GM03348 (cell line): ENCODE measurements at places on chromosomes 2 and 18.

GRCh38 chr2:1759611-1759930 lies 15.3 kb upstream of the PXDN start:
- no peak for DNase-seq

GRCh38 chr18:22465859-22466457 lies 48.2 kb upstream of the CTAGE1 start:
- peak; percentile 88 for DNase-seq

DNA sequence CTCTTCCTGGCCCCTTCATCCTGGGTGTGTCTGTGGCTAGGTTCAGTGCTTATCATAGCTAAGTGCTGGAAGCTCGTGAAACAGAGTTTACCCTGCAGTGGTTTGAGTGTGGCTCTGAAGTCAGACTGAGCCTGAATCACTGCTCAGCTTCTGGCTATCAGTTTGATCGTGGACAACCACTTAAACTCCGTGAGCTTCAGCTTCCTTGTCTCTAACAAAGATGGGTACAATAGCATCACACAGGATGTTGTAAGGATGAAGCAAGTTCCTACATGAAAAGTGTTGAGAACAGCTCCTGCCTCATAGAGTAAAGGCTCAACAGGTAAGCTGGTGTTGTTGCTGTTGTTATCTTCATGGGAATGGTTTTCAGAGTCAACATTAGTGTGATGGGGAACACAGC lies 210.3 kb downstream of the CLIP4 start:
- no peak for DNase-seq

DNA sequence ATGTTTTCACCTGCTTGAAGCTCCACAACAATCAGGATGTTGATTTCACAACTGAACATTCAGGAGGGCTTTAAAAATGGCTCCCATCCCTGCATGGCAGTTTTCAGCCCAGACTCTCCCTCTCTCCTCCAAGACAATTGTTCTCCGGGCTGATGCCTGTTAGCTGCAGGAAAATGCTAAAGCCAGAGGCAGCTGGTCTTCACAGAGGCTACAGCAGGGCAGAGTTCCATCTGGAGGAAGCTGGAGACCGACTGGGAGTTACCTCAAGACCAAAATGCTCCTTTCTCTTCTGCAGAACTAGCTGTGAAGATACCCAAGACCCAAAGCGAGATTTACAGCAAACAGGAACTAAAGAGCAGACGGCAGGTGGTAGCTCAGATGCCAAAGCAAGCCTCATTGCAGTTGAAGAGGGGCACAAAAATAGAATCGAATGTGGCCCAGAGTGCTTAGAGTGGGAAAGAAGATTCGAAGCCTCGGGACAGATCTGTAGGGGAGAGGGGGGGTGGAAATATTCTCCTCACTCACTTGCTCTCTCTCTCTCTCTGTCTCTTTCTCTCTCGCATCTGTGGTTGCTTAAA lies 423.6 kb downstream of the ZNF521 start:
- no peak for DNase-seq

DNA sequence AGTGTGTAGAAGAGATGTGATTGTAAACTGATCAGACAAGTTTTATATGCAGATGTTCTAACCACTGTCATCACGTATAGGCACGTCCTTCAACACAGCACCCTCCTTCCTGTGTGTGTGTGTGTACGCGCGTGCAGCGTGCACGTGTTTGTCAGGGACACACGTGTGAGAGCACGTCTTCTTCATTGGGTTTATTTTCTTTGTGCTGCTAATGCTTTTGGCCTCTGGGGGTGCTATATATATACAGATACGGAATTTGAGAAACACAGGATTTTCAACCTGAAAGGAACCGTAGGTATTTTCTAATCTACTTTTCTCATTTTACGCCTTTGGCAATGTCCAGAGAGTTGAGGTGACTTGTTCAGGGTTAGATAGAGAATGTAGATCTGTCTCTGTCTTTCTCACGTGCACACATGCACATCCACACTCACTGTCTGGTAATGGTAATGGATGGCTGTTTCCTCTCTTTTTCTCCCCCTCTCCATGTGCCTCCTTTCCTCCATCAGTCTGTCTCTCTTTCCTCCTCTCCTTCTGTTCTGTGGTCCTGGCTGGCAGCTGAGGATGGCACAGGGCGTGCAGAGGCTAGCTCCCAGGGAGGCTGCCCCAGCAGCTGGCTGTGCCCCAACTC lies 13.4 kb upstream of the CELF4 start:
- peak; percentile 48 for DNase-seq

GRCh38 chr18:71986351-71987050 lies 557.6 kb downstream of the CBLN2 start:
- no peak for DNase-seq

- DNase-seq = no peak
Measured at GRCh38 chr2:224363281-224363680, 38.6 kb downstream of the FAM124B start.

DNA sequence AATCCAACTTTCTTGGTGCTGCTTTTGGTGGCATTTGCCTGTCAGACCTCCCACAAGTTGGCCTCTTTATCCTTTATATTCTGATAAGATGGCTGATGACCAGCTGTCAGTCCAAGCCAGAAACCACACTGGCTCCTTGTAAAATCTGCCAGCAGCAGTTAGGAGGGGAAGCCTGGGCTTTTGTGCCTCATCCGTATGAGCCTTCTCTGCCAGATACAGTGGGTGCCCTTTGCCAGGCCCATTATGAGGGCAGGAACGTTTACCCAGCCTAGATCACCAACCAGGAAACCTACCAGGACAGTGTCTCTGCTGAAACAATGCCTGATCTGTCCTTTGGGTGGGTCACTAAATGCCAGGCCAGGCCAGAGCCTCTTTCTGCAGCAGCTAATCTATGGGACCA lies 202.9 kb upstream of the SP5 start:
- DNase-seq = no peak

DNA sequence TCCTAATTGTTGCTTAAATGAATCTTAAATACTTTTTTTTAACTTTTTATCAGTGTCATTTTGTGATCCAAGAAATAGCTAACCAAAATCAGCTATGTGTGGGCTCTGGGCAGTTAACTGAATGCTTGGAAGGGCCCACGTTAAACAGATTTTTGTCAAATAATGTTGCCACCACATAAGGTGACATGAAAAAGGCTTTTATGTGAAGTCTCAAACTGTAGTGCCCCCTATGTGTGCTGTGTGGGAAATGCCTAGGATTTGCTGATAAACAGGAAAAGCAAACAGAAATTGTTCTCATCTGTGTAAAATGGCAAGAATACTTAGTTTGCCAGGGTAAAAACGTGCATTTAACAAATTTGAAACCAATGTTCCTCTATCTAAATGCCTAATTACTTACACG lies 242.2 kb downstream of the ZNF516 start:
- DNase-seq = no peak

- no peak for DNase-seq
Measured at GRCh38 chr2:240806006-240806405, 14.0 kb downstream of the KIF1A start.

- DNase-seq = no peak
Measured at GRCh38 chr2:164515734-164516133, 105.5 kb downstream of the GRB14 start.

GRCh38 chr2:240155745-240156390 lies 15.4 kb upstream of the OTOS start:
- DNase-seq = no peak

DNA sequence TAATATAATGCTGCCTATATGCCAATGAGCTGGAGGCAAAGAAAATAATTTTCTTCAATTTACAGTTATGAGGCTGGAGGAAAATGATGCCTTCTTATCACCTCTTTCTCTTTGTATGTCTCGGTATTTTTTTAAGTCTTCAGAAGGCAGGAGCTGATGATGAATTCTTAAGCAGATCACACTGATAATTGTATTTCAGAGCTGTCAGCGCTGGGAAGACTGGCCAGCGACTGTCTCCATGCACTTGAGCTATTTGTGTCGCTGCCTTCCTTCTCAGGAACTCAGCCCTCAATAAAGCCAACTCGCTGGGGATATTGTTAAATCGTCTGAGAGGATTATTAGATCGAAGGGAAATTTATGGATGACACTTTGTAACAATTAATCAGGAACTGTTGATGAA lies 40.3 kb downstream of the PTGR3 start:
- DNase-seq = no peak

GRCh38 chr2:182015334-182016109 lies 29.9 kb downstream of the PPP1R1C start:
- no peak for DNase-seq

- peak; percentile 25 for DNase-seq
Measured at GRCh38 chr2:53787614-53788289, 908 bp downstream of the ERLEC1 start.

- DNase-seq = no peak
Measured at GRCh38 chr18:22194151-22194598, 24.8 kb downstream of the GATA6 start.

- DNase-seq = no peak
Measured at GRCh38 chr2:37669446-37669845, 2.0 kb downstream of the CDC42EP3 start.

GRCh38 chr2:222887124-222887523 lies 26.3 kb downstream of the ACSL3 start:
- no peak for DNase-seq

GRCh38 chr2:154912215-154912614 lies 213.7 kb downstream of the KCNJ3 start:
- DNase-seq = no peak

DNA sequence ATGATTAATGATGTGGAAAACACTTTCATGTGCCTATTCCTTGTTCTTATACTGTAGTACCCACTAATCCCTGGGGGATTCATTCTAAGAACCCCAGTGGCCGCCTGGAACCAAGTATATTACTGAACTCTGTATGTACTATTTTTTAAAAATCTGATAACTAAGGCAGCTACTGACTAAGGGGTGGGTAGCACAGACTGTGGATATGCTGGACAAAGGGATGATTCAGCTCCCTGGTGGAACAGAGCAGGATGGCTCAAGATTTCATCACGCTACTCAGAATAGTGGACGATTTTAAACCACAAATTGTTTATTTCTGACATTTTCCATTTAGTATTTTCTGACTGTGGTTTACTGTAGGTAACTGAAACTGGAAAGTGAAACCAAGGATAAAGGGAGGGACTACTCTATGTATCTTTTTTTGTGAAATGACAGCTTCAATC lies 41.8 kb upstream of the CDC42EP3 start:
- peak; percentile 66 for DNase-seq
